ENCODE measurements at places on chromosomes 5 and 9.
A peak's percentile ranks its signal among the peaks of the same experiment; 100 is the strongest.

- H3K36me3 ChIP-seq, result no peaks in the 10 kb centered on the region
- H3K27me3 ChIP-seq, result no peaks in the 10 kb centered on the region
- H3K4me1 ChIP-seq, result peaks cover 25% of the 10 kb centered on the region
Measured at GRCh38 chr9:110997847-110998246, 40.4 kb downstream of the LPAR1 start.

- H3K4me3 ChIP-seq, result peak overlapping the region; percentile 81
- peaks cover 4% of the 10 kb centered on the region for H3K36me3 ChIP-seq
- no peak for DNase-seq
- H3K4me1 ChIP-seq, result peaks cover 40% of the 10 kb centered on the region
- H3K27ac ChIP-seq, result no peak overlapping the region
- peaks cover 86% of the 10 kb centered on the region for H3K27me3 ChIP-seq
Measured at GRCh38 chr5:140111859-140112551, 1.9 kb upstream of the PURA start.

GRCh38 chr9:70135176-70135575 lies 91.5 kb downstream of the MAMDC2 start:
- H3K27ac ChIP-seq, result no peak overlapping the region
- H3K27me3 ChIP-seq, result no peaks in the 10 kb centered on the region
- no peak for DNase-seq
- no peak overlapping the region for H3K4me3 ChIP-seq

- DNase-seq, result no peak
- H3K27me3 ChIP-seq, result no peaks in the 10 kb centered on the region
- H3K4me3 ChIP-seq, result no peak overlapping the region
- H3K27ac ChIP-seq, result no peak overlapping the region
Measured at GRCh38 chr9:15353892-15354291, 46.9 kb upstream of the TTC39B start.

DNA sequence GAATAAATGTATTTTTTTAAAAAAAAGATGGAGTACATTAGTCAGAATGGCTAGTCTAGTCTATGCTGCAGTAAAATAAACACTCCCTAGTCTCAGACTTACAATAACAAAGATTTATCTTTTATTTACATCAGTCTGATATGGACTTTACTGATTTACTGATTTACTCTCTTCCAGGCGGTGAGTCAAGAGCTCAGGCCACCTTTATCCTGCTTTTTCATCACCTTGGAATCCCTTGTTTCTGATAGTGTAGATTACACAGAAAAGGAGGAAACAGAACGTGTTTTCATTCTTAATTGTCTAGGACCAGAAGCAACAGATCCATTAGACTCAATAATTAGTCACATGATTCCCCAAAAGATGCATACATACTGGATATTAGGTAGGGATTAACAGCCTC lies 290.1 kb upstream of the TRPC7 start:
- H3K4me1 ChIP-seq, result no peaks in the 10 kb centered on the region
- H3K27me3 ChIP-seq, result peaks cover 3% of the 10 kb centered on the region
- H3K27ac ChIP-seq, result no peak overlapping the region
- no peaks in the 10 kb centered on the region for H3K36me3 ChIP-seq

Measured in neural crest cell (in vitro differentiated cells).